ENCODE measurements at places on chromosomes 3 and 15.

DNA sequence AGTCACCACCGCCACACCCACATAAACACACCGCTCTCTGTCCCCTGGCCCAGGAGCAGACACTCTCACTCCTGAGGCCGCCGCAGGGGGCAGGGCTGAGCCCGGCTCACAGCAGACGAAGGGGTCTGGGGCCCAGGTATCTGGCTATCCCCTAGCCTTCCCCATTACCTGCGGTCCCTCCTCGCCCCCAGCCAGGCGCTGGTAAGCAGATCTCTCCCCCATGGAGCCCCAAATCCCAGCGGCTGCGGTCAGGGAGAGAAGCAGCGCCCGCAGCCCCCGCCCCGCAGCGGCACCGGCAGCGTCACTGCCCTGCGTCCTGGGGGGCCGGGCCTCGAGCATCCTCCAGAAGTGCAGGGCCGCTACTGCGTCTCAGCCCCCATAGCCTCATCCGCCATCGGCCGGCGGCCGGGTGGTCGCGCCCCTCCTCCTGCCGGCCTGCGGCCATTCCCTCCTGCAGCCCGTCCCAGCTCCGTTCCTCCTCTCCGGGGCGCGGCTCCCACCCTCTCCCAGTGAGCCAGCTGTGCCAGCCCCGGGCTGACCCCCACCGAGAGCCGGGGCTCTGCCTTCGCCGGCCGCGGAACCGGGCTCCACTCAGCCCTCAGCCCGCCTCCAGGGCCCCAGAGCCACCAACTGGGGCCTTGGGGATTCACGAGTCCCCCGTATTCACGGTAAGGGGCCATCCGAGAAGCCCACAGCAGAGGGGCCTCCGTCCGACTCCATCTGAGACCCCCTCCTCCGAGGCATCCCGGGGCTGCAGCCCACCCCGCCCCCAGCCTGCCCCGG lies 13.1 kb downstream of the TNK2 start:
- peak; percentile 52 for DNase-seq

DNA sequence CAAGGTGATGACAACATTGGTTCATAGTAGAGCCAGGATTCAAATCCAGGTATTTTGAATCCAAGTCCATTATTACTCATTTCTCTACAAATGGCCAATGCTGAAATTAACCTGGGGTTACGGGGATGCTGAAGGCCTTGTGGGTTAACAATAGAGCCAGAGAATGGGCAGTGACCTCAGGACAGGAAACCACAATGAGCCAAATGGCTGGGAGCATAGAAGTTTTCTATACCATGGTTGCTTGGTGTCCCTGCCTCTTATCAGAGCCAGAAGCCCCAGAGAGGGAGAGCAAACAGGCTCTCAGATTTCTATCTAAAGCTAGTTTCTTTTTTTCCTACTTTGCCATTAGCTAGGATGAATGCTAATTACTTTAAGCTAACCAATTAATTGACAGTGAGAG lies 82.3 kb downstream of the TNIK start:
- DNase-seq: no peak

DNA sequence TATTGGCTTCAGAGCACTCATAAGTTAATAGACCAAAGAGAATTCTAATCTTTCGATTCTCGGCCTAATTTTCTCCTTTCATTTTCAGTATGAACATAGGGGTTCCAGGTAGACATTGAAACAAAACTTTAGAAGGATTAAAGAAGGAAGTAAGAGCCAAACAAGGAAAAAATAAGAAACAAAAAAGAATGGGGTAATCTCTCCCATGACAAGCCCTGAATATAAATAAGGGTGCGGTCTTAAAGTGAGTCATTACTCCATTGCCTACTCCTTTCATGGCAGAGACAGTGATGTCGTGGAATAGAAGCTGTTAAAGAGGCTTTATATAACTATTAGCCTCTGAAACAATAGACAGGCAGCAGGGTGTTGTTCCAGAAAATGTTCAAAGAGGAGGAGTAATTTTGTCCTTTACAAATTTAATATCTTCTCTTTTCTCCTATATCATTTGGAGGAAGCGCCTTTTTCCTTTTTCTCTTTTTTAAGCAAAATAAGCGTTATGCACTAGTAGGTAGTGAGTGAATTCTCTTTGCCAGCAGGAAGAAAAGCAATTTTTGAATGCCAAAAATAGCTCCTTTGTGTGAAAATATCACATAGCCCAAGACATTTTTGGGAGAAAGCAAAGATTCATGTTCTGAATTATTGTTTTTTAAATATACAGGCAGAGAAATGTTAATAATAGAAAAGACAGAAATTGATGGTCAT lies 607.9 kb upstream of the KCNMB2 start:
- no peak for DNase-seq

- DNase-seq: no peak
These were observed 22.9 kb downstream of the GRAMD2A start for GRCh38 chr15:72174551-72175165.

DNA sequence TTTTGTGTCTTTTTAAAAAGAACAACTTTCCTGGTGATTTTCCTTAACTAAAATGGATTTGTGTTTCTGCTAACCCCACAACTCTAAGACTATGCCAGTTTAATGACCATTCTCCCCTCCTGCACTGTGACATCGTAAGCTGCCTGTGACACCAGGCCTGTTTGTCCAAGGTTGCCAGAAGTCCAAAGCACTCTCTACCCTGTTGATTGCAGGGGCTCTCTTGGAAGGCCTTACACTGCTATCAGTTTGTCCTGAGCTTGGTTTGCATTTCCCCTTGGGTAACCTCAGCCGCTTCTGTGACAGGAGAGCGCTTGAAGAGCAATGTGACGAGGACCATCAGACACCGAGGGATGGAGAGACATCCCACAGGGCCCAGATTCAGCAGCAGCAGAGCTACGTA lies 55.8 kb downstream of the CDAN1 start:
- no peak for DNase-seq

DNA sequence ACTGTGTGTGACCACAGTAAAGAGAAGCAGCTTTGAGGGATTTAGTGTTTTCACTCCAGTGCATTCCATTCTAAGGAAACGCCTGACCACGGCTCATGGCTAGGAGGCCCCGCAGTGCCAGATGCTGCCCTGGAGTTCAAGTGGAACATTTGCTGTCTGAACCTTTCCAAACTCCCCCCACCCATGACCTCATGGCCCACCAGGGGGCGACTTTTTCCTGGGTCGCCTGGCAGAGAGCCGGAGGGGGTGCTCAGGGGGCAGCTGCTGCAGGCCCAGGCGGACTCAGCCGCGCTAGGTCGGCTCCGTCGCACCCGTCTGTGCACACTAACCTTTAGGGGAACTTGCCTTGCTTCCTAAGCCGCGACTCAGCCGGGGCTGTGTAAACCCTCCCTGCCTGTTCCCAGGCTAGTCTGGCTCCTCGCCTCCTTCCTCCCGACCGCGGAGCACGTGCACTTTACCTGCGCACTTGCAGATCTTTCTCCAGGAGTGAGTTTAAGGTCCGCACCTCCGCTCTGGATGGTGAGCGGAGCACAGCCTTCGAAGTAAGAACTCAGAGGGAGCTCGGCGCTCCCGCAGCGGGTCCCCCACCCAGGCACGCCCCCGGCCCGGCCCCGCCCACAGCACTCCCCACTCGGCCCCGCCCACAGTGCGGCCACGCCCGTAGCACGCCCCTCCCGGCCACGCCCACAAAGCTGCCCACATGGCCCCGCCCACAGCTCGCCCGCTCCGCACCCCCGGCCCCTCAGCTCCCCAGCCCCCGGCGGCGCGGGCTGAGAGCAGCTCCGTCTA lies at the start of gene OCA2:
OCA2 (minus strand) TSS at position 550 of the 789 bp plus-strand sequence. CDS start 17,441 bp downstream, outside the sequence.
- peak; percentile 59 for DNase-seq

DNA sequence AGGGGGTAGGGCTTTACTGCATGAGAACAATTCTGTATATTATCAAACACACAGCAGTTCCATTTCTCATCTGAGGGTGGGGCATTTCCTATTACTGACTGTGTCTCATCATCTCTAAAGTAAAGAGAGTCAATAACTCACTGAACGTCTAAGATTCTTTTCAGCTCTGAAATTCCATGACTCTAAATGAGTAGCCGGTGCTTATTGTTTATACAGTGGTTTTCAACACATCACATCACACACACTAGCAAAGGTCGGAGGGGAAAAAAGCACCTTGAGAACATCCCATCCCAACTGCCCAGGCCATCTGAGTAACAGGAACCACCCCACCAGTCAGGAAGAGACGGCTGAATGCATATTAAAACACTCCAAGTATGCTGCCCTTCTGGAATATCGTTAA lies 196.0 kb downstream of the SUCLG2 start:
- DNase-seq: no peak

GRCh38 chr3:14252321-14253021 lies 73.9 kb downstream of the LSM3 start:
- no peak for DNase-seq

- no peak for DNase-seq
These were observed 336.2 kb upstream of the IL12A start for GRCh38 chr3:159652452-159652851.

DNA sequence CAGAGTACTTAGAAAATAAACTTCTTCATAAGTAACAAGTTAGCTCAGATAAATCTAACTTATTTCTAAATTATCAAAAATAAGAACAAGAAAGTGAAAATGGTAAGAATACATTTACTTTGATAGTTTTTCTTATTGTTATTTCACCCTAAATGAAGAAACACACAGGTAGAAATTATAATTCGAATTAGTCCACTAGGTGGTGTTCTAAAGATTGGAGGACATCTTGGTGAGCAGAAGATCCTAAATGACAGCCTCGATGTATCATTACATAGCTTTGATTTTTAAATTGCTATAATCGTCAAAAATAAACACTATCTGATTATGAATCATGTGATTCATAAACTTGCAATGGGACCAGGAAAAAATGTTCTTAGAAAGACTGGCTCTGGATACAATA lies 280.8 kb upstream of the UBE2E2 start:
- no peak for DNase-seq

- no peak for DNase-seq
These were observed 103.1 kb downstream of the OTOL1 start for GRCh38 chr3:161599697-161600096.

DNA sequence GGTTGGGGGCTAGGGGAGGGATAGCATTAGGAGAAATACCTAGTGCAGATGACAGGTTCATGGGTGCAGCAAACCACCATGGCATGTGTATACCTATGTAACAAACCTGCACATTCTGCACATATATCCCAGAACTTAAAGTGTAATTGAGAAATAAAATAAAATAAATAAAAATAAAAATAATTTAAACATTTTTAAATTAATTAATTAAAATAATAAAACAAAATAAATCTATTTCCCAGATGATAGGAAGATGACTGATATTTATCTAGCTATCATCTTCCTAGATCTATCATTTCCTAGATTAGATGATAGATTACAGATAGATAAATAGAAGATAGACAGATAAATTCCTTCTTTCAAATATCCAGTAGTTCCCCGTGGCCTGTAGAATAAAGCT lies 137.3 kb downstream of the OCA2 start:
- no peak for DNase-seq

DNA sequence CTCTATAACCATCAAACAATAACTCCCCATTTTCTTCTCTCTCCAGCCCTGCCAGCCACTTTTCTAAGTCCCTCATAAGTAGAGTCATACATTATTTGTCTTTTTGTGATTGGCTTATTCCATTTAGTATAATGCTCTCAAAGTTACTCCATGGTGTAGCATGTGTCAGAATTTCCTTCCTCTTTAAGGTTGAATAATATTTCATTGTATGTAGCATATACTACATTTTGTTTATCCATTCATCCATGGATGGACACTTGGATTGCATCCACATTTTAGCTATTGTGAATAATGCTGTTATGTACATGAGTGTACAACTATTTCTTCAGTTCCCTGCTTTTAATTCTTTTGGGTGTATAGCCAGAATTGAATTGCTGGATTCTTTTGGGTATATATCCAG lies 138.4 kb downstream of the ATG7 start:
- no peak for DNase-seq

DNA sequence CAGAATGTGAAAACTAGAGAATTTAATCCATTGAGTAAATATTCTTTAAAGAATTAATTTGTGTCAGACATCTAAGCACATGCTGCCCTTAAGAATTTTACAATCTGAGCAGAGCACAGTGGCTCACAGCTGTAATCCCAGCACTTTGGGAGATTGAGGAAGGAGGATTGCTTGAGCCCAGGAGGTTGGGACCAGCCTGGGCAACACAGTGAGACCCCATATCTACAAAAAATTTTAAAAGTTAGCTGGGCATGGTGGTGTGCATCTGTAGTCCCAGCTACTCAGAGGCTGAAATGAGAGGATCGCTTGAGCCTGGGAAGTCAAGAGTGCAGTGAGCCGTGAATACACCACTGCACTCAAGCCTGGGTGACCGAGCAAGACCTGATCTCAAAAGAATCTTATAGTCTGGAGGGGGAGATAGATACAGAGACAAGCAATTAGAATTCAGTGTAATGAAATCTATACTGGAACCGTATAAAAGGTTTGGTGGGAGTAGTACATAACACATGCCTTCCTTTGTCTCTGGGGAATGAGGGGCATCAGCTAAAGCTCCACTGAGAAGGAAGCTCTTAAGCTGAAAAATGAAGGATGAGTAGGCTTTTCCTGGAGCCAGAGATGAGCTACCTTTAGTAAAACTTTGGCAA lies 21.2 kb downstream of the ATP11B start:
- no peak for DNase-seq

- DNase-seq: no peak
These were observed 36.5 kb upstream of the ZMAT3 start for GRCh38 chr3:179108086-179108485.

- no peak for DNase-seq
These were observed 48.6 kb downstream of the FOXL2 start for GRCh38 chr3:138898301-138898700.

DNA sequence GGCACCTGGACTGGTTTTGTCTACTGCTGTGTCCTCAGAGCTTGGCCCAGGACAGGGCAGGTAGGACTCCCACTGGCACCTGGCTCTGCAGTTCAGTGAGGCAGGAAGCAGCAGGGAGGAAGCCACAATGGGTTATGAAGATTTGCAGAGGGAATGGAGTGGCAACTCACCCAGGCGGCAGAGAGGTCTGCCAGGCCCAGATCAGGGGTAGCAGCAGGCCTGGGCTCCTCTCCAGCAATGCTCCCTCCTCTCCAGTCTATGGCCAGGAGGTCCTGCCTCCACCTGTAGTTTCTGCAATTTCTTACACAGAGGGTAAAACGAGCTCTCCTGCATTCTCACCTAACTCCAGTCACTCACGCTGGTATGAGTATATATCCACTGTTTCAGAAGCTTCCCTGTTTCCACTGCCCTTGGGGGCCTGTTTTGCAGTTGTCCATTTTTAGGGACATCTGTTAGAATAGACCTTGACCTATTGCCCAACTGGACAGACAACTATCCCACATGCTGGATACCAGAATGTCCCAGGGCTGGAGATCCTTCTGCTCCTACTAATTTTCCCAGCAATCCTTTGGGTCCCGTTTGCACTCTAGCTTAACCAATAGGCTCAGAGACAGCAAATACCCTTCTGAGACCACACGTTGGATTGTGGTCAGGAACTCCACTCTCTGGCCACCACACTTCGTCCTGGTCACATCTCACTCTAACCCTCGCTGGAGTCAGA lies 35.2 kb downstream of the HMCES start:
- no peak for DNase-seq
